Forelimb muscle (tissue), 1 donor: ENCODE measurements at places on chromosomes 1 and 21.

- DNase-seq, result no peak
These were observed 15.4 kb downstream of the C1orf198 start for GRCh38 chr1:230852959-230853358.

DNA sequence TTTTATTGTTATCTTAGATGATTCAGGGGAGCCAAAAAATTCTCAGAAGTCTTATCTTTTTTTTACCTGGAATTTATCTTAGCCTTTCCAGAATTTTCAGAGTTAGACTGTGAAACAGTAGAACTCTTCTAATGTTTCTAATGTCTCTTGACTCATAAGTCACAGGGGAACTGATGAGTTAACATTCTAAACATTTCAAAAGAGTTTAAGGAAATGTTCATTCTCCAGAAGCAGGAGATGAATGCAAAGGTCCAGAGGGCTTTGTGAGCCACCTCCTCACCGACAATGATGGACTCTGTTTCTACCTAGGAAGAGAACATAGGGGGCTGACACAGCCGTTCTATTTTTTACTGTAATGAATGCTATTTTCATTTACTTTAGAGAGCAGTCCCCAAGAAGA is 157.5 kb downstream of the BRINP2 start:
- DNase-seq, result no peak

GRCh38 chr1:44584167-44584566 is 90.1 kb downstream of the TMEM53 start:
- no peak for DNase-seq

GRCh38 chr1:237180256-237180655 is 138.3 kb downstream of the RYR2 start:
- no peak for DNase-seq

GRCh38 chr1:3459940-3460671 is 5.6 kb downstream of the ARHGEF16 start:
- DNase-seq, result no peak

- DNase-seq, result peak; percentile 34
These were observed 56.6 kb upstream of the RPL11 start for GRCh38 chr1:23634840-23635651.

- DNase-seq, result no peak
These were observed 653.9 kb upstream of the CAMK1G start for GRCh38 chr1:208929575-208929974.
